ENCODE measurements at places on chromosomes 5 and 9.

DNA sequence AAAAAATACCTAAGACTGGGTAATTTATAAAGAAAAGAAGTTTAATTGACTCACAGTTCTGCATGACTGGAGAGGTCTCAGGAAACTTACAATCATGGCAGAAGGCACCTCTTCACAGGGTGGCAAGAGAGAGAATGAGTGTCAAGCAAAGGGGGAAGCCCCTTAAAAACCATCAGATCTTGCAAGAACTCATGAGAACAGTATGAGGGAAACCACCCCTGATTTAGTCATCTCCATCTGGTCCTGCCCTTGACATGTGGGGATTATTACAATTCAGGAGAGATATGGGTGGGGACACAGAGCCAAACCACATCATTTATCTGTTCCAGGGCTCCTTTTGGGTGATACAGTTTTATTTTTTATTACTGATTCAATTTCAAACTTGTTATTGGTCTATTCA, 23.2 kb upstream of the ADAMTS16 start:
- no peak for DNase-seq

DNA sequence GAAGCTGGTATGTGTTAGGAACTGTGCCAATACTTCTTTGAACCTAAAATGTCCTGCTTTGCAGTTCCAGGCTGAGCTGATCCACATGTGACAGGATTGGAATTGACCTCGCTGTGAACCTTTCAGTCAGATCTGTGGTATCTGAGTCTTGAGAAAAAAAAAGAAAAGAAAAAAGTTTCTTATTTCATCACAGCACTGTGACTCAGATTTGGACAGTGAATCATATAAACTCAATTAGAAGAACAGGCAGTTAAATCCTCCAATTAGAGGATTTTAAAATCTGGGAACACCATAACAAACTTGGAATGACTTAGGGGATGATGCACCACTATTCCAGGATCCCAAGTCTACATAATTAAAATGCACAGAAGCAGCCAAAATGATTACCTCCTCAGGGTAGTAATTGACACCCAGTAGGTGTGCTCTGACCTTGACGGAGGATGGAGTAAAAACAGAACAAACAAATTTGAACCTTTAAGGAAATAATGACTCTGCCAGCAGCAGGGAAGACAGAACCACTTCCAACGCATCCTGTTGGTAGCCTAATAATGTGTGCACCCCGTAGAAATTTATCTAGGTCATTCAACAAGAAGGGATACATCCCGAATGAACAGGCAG, 57.8 kb upstream of the RAI14 start:
- DNase-seq: peak; percentile 93

- no peak for DNase-seq
Observed at GRCh38 chr5:71747182-71747581, 28.1 kb downstream of the CARTPT start.

- DNase-seq: no peak
Observed at GRCh38 chr9:38031594-38031993, 37.4 kb downstream of the SHB start.

DNA sequence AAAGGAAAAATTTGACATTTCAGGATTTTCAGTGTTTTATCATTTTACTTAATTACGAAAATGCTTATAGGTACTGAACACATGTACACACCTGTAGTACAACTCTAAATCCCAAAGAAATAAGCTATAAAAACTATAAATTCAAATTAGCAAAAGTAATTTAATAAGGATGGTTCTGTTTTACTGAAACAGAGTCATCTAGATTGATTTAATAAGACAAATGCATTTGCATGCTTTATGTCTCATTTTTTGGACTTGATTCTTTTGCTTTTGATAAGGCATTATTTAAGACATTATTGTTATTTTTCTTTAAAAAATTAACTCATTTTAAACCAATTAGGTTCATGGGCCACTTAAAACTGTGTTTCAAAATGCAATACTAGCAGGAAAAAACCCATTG, 201.2 kb downstream of the PIK3R1 start:
- no peak for DNase-seq

- DNase-seq: no peak
Observed at GRCh38 chr5:146124580-146124979, 19.2 kb upstream of the PLAC8L1 start.

GRCh38 chr5:37867654-37868053, 27.8 kb upstream of the GDNF start:
- DNase-seq: peak; percentile 55

DNA sequence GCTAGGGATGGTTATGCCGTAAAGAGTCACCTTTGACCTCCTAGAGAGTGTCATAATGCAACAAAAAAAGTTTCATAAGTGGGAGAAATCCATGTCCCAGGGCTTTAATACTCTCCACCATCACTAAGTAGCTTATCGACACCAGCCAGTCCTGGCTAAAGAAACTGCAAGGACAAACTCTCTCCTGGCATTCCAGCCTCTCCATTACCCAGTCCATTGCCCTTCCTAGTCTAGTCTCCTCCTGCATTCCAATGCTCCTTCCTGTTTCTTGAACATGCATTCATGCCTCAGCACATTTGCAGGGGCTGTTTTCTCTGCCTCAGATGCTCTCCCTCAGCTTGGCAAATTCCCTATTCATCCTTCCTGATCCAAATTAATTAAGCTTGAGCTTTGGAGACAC, 364.1 kb downstream of the BRINP1 start:
- DNase-seq: no peak

GRCh38 chr5:88776692-88777091, 106.3 kb downstream of the MEF2C start:
- no peak for DNase-seq

GRCh38 chr9:121038804-121039203, 11.3 kb downstream of the C5 start:
- no peak for DNase-seq

DNA sequence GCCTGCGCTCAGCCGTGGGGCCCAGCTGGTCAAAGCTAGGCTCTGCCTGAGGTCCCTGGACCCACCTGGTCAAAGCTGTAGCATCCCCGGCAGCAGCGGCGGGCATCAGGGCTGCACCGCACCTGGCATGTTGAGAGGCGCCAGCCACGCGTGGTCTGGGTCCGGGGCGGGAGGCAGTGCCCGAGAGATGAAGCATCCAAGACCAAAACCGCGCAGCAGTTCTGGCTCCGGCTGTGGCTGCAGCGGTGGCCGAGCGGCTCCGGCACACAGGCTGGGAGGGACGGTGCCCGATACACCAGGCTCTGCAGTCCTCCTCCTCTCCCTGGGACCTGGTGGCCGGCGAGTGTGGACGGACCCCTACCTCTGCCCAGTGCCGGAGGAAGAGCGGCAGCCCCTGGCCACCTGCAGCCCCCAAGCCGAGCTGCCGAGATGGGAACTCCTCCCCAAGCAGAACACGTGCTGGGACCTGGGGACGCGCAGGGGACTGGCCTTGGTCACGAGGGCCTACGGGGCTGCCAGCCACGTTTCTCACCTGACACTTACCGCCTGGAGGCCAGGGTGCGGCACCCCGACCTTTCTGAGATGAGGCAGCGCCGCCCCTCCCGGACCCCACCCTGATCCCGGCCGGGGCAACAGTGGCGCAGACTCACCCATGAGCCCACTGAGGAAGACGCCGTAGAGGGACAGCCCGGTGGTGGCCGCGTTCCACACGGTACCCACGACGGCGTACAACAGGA, 33.0 kb downstream of the SLC9A3 start:
- no peak for DNase-seq

DNA sequence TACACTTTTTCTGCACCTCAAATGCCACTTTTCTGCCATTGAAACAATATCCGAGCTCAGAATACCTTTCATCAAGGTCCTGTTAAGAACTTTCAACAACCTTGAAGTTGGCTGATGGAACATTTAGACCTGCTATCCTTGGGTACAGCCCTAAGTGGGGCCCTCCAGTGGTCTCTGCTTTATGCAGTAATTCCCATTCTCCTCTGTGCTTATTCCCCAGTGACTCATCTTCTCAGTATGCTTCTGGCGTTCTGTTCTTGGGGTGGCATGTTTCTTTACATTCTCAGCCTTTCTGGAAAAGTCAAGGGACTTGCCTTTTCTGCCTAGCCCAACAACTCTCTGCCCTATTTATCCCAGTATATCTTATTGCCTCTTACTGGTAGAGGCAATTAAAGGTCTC, 7.1 kb downstream of the ANP32B start:
- DNase-seq: no peak

DNA sequence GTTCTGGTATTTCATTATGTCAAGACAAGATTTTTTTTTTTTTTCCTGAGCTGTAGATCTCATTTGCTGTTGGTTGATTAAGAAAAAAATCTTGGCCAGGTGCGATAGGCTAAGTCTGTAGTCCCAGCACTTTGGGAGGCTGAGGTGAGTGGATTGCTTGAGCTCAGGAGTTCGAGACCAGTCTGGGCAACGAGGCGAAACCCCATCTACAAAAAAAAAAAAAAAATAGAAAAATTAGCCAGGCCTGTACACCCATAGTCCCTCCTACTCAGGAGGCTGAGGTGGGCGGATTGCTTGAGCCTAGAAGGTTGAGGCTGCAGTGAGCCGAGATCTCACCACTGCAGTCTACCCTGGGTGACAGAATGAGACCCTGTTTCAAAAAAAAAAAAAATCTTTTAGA, 12.2 kb downstream of the CDC42SE2 start:
- DNase-seq: no peak

- DNase-seq: no peak
Observed at GRCh38 chr9:89945133-89945532, 340.3 kb downstream of the GADD45G start.

GRCh38 chr5:151699071-151699901, 12.6 kb upstream of the SPARC start:
- DNase-seq: peak; percentile 93

DNA sequence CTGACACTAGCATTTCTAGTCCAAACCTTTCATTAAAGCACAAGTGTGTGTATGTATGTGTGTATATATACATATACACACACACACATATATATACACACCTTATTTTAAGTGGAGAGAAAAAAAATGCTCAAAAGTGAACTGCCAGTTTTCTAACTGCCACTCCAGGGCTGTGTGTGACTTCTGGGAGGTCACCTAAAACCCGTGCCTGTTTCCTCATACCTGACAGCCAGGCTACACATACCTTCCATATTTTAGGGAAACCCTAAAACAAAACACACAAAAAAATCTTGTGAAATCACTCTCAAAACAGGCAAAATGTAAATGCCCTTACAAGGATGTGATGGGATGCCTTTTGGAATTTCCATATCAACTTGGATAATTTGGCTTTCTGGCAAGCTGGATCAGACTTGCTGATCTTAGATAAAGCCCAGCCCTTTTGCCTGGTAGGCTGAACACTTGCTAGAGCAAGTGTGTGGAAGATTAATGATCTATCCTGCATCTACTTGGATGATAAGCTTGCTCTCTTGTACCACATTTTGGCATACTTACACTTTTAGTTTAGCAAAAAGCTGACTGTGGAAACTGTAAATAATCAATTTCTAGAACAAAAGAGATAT, 127.8 kb downstream of the GNAQ start:
- no peak for DNase-seq

DNA sequence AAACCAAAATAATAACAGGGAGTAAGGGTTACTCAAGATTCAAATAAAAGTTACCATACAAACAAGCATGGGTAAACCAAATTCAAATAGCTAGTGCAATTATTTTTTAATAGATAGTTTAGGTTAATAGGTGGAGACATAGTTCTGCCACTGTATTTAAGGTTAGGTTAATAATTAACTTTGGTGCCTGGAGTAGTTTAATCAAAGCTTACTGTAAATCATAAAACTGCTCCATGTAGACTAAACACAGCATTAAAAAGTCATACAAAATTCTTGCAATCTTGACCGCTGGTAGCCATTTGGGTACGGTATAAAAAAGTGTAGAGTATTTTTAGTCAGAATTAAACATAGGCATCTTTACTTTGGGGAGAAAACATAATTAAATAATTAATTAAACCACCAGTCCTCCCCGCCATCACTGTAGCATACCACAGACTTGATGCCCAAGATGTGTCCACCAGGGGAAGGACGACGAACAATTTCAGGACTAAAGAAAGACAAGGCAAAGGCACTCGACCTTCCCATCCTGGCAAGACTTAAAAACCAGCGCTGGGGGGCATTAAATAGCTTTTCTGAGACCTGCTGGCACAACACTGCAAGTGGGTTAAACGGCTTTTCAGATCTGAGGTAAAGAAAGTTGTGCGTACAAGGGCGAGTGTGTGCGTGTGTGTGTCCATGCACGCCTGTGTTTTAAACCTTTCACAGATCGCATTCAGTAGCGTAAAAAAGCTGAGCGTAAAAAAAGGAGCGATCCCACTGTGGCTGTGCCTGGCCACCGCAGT, 2.9 kb downstream of the SEMA6A start:
- no peak for DNase-seq

- DNase-seq: no peak
Observed at GRCh38 chr5:169433221-169433651, 132.3 kb upstream of the SLIT3 start.

DNA sequence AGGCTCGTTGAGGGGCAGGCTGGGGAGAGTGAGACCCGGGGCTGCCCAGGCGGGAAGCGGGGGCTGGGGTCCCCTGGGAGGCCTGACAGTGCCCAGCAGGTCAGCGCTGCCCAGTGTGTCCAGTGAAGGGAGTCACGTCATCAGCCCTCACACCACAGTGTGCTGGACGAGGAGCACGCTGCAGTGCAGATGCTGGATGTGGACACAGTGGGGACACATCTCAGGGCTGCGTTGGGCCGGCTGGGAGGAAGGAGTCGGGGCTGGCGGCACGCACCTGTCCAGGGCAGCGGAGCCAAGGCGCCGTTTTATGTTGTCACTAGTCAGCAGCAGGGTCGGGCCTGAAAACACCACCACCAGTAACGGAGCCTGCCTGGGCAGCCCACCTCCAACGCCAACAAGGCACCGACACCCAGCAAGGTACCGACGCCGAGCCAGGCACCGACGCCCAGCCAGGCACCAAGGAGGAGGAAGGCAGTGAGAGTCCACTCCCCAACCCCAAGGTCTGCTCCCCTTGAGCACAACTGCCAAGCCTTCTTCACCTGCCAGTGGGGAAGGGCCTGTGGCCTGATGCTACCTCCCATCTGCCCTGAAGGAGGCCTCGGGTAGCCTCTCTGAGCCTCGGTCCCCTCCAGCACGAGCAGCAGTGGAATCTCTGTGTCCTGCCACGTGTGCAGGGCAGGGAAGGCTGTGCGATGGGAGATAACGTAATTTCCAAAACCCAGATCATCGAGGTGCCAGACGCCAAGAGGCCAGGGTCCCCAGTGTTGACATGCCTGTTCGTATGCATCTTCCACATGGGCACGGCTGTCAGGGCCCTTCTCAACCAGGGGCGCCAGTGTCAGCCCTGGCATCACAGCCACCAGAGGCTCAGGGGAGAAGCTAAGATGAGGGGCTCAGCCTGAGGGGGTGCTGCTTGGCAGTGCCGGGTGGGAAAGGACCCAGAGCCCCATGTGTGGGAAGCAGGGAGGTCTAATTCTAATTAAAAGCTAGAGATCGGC, 21.9 kb upstream of the NSMF start:
- no peak for DNase-seq
